ENCODE measurements at places on chromosomes 1 and 21.

DNA sequence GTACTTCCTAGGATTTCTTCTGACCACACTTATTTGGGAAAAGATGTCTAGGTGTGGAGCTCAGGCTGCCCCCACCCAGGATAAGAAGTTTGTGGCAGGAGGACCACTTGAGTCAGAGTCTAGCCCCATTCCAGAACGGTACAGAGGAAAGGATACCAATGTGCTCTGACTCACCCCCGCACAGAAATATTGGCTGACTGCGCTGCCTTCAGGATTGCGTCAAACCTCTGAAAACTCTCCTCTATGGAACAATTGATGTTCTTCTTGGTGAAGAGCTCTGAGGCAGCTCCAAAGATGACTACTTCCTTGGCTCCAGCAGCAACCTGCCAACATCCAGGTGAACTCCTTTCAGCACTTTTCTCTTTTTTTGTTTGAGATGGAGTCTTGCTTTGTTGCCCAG, 11.2 kb downstream of the HMGCL start:
- DNase-seq = no peak

DNA sequence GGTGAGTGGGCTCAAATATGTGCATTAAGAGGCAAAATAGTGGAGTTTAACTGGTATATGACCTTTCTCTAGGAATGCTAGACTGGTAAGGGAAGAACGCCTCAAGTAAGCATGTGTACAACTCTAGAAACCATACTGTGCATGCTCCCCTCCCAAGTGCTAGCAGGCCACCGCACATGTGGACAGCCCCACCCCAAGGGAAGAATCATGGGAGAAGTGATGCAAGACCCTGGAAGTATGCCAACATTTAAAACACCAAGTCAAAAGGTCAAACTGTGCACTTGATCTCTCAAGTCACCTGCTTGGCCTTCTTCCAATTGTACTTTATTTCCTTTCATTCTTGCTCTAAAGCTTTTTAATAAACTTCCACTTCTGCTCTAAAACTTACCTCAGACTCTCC, 120.4 kb downstream of the WDR3 start:
- no peak for DNase-seq

DNA sequence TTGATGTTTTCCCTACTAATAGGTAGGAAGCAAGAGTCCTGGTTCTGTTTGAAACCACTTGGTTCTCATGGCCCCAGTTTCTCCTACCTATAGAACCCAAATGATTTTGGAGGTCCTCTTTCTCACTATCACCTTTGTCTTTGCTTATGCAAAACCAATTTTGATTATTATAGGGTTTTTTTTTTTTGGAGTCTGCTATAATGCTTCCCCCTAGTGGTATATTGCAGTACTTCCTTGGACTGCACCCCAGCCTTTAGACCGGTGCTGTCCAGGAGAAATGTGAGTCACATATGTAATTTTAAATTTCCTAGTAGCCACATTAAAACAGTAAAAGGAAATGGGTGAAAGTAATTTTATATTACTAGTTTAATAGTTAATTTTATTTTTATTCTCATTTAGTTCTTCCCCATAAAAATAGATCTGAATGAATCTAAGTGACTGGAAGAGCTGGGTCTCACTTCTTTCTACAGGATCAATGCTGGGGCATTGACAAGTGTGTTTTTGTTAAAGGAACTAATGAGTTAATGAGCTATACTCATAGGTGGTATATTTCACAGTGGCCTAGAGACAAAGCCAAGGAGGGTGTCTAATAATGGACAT, 10.6 kb downstream of the FCMR start:
- no peak for DNase-seq

DNA sequence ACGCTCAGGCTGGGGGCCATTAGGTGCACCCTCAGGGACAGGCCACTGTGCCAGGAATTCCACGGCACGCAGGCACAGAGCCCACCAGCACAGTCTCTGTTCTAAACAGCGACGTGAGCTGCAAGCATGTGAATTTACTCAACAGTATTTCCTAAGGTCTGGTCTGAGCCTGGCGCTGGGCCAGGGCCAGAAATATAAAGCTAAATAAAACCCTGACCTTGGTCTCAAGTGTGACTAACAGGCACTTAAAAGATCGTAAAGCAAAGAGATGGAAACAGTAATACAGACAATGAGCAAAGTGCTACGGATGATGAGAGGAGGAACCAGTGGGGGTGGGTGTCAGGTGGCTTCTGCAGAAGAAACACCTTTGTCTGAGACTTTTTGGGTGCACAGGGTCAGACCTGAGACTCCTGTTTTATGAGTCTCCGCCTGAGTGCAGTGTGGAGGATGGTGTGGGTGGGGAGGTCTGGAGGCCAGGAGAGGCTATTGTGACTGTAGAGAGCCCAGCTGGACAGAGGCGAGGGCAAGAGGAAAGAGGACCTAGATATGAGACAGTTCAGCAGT, 53.4 kb upstream of the EDN2 start:
- DNase-seq = no peak

GRCh38 chr1:113978863-113979702, at the start of gene OLFML3:
TSS of gene OLFML3 (plus strand) at chr1:113979474. CDS start at chr1:113979517, 43 bp downstream.
- DNase-seq = peak; percentile 73

GRCh38 chr1:77100875-77101274, 118.4 kb downstream of the PIGK start:
- no peak for DNase-seq

Measured in nucleus accumbens (tissue), 56 donors.